ENCODE measurements at places on chromosomes 2 and 18.

- DNase-seq: no peak
Observed at GRCh38 chr2:29606104-29607037, 315.0 kb downstream of the ALK start.

- peak; percentile 63 for DNase-seq
Observed at GRCh38 chr2:232875256-232876121, 5.4 kb downstream of the SNORC start.

DNA sequence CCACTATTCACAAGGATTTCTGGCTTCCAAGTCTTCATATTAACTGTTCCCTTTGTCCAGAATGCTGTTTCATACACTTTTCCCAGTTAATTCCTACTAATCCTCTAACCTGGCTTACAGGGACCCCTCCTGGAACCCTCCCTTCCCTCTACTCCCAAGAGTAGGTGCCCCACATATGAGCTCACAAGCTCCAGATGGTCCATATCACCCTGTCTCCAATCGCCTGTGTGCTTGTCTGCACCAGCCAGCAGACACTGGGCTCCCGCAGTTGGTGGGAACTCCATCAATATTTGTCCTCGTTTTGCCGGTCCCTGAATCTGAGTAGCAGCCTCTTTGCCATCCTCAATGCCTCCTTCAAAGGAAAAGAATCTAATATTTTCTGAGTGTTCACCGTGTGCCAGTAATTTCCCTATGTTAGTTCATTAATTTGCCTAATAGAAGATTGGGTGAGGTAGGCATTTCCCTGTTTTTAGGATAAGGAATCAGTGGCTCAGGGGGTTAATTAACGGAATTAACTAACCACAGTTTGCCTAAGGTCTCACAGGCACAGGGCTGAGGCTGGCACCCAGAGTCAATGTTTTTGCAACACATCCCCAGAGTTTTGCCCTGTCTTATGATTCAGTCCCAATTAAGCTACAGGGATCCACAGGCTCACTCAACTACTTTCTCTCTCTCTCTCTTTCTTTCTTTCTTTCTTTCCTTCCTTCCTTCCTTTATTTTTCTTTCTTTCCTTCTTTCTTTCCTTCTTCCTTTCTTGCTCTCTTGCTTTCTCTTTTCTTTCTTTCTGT is 141.6 kb upstream of the CYP1B1 start:
- no peak for DNase-seq

- no peak for DNase-seq
Observed at GRCh38 chr2:216408426-216409290, 3.6 kb upstream of the SMARCAL1 start.

DNA sequence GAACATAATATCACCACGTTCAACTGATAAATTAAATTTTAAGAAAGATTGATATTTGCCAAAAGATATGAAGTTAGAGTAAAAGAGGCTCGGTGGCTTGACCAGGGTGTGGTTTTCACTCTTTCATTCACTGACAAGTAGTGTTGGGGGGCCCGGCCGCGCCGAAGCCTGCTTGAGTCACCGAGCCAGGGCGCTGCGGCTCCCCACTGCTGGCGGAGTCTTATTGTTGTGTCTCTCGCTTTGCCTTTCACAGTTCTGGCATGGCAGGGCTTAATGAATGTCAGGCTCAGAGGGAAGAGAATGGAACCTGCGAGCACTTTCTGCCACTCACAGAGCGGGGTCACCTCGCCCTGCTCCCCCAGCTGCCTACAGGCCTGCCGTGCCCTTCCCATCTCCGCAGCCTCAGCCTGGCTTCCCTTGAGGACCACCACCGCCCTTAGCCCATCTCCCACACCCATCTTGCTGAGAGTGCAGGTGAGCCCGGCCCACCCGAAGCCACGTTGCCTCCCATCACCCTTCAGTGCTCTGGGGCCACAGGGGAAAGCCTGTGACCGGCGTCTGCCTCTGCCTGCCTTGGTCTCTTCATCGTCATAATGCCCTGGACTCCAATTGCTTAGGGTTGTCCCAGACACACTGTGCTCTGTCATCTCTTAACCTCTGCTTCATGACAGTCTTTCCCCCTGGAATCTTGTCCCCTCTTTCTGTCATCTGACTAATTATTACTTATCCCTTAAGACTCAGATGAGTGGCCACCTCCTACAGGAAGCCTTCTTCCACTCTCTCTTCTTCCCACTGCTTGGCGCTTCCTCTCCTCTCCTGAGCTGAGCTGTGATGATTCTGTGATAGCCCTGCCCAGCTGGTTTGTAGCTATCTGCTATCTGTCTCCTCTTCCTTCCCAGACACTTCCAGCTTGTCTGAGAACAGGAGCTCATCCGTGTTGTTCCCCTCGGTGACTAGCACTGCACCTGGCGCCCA is 142.5 kb downstream of the FAM210A start:
- no peak for DNase-seq

GRCh38 chr18:832085-832681 is 20.1 kb upstream of the YES1 start:
- no peak for DNase-seq

DNA sequence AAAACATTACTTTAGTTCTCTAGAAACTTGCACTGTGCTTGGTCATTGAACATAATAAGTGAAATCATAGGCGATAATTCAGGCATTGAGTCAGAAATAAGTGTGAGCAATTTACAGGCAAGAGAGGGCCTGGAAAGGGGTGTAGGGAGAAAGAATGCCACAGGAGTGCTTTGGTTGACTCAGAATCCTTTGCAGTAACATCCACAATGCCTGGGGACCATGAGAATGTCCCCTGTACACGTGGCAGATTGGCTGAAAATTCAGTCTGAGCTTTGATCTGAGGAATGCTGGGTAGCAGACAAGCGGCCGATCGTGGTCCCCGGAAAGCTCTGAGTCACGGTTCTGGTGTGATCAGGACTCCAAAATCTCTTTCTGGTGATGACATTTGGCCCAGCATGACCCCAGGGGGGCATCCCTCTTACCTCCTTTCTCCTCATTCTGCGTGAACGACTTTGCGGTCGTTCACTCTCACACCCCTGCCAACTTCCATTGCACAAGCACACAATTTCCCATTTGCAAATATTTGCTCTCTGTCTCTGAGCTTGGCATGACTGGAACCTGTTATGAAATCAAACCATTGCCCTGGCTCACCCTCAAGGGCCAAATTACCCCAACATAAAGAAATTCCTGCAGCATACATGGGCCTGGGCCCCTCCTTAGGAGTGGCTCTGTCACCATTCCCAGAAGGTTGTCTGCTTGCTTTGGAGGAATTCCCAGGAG is 305.0 kb upstream of the EPAS1 start:
- DNase-seq: no peak

DNA sequence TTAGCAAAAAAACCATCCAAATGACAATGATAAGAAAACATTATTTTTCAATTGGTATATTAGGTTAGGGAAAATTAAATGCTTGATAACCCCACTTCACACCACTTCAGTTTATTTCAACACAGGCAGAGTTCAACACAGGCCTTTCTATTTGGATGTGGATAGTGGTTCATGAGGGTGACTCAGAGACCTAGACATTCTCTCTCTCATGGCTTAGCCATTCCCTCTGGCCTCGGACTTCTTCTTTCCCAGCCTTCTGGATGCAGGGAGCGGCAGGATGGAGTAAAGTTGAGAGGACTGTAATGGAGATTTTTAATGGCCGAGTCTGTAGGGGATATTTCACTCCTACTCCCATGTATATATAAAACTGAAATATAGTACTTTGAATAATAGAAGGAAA is 109.7 kb downstream of the CTNNA2 start:
- DNase-seq: no peak

- no peak for DNase-seq
Observed at GRCh38 chr2:23326330-23326729, 58.6 kb upstream of the KLHL29 start.

DNA sequence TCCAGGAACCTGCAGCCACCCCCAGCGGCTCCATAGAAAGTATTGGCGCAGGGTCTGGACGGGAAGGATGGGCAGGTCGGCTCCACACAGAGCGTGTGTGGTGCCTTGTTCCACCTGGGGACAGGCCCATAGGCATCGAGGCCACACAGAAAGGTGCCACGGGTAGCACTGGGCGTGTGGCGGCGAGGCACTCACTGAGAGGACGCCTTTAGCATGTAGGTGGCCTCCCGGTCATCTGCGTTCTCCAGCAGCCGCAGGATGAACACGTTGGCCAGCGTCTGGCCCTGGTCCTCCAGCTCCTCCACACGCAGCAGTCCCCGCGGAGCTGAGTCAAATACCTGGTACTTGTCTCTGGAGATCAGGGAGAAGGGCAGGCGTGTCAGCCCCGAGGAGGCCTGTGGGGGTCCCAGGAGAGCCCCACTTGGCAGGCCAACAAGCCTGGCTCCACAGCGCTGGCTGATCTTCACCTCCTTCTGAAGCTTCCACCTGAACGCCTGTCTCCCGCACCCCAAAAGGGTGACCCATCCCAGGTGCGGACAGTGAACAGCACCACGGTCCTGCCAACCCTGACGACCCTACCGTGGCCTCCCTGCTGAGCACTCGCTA is 13.2 kb downstream of the SNORC start:
- no peak for DNase-seq

DNA sequence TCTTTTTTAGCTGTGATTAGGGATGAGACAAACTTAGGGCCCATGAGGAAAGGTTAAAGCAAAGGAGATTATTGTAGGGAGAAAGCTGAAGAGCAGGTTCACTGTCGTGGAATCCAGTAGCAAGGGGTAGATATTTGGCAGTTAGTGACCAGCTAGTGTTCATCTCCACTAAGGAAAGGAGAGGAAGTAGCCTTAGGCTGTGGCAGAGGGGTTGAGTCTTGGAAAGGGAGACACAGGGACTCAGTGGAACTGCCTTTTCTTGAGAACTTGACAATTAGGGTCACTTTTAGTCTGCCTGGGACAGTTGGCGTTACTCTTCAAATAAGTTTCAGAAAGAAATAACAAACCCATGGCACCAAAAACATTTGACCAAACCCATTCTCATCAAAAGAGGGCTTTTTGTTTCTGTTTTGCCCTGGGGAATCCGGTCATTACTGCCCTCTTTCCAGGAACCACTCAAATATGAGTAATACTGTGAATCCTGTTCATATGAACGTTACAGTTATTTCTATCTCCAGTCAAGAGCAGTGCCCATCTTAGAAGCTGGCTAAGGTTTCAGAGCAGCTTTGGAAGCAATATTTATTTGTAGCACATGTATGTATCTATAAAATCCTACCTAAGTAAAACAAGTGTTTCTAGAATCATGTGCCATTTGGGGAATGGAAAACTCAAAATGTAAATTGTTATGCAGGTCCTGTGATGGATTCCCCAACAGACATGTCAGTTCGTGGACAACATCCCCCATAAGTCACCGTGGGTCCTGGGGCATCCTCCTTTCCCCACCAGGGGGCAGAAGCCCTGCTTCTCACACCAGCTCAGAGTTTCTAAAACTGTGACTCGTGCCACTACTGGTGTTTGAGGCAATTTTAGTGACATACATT is 77.3 kb upstream of the PHLPP1 start:
- DNase-seq: peak; percentile 72

GRCh38 chr2:105744909-105745853 is at the start of gene NCK2:
NCK2 (plus strand) TSS chr2:105744912; CDS start chr2:105855064, 110,152 bp downstream.
- peak; percentile 61 for DNase-seq

DNA sequence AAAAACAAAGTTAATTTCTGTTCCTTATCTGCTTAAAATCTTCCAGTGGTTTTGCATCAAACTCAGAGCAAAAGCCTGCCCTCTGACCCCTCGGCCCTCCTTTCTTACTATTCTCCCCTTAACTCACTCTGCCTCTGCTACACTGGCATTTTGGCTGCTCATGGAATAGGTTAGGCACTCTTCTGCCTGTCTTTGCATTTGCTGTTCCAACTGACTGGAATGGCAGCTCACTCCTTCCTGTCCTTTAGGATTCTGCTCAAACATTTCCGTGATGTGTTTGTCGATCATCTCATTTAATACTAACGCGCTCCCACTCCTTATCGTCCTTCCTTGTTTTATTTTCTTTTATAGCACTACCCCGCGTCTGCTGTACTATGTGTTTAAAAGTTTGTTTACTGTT is 815 bp downstream of the CEBPZ start:
- no peak for DNase-seq

- DNase-seq: no peak
Observed at GRCh38 chr2:191714925-191715324, 37.0 kb downstream of the NABP1 start.

DNA sequence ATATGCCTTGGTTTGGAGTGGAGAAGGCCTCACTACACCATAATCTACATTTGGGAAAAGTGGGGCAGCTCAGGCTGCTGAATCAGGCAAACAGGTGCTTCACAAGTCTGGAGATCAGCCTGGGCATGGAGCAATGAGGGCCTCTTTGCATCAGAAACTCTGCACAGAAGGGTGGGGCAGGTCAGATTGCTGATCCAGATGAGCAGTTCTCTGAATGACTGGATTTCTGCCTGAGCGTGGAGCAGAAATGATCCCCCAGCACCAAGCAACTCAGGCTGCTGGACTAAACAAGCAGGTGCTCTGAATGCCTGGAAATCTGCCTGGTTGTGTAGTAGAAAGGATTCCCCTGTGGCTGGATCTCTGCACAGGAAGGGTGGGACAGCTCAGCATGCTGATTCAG is 605.3 kb upstream of the ZNF804A start:
- no peak for DNase-seq

DNA sequence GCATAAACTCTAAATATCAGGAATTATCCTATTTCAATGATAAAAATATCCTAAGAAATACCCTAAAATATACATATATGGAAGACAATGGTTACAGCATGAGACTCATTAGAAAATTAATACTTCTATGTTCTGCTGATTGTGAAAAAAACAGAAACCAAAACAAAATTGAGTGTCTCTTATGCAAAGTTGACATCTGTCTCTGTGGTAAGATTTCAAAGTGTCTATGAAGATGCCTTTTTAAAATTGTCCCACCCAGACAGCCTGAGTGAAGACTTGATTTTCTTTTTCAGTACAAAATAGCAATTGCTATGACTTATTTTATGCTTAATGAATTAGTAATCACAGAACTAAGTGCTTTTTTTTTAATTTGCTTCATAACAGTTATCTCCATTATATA is 1368.4 kb upstream of the LRRTM1 start:
- no peak for DNase-seq

DNA sequence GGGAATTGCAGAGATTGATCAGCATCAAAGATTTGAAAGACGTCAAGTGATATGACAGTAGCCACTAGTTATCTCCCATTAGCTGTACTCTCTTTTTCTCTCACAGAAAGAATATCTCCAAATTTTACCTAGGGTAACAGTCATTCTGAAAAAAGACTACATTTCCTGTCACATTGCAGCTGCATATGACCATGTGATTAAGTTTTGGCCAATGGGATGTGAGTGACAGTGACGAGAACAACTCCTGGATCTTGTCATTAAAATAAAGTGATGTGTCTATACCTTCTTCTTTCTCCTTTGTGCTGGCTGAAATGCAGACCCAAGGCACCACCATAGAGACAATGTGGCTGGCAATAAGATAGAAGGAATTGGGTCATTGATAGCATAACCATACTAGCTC is 10.5 kb upstream of the NEUROD1 start:
- DNase-seq: no peak

DNA sequence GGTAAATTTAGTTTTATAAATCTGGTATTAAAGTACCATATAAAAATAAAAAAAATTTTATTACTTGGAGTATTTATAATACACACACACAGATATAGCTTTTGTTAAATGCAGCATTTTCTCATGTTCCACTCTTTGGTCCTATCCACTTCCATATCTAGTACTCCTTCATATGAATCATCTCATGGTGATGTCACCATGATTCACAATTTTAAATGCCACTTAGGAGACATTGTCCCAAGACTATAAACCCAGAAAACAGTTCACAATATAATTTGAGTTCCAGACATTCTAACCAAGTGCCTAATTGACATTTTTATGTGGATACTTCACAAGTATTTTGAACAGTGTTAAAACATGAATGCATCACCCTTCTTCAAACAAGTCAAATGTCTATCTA is 1398.3 kb downstream of the DSC3 start:
- DNase-seq: no peak

GRCh38 chr2:141063406-141063805 is 1067.4 kb downstream of the LRP1B start:
- DNase-seq: no peak

- DNase-seq: no peak
Observed at GRCh38 chr2:171529914-171530313, 7.6 kb downstream of the CYBRD1 start.
